Activated CD8-positive, alpha-beta memory T cell treated with anti-CD3 and anti-CD28 coated beads for 48 hours (primary cell): ENCODE measurements at places on chromosomes 5 and 9.

DNA sequence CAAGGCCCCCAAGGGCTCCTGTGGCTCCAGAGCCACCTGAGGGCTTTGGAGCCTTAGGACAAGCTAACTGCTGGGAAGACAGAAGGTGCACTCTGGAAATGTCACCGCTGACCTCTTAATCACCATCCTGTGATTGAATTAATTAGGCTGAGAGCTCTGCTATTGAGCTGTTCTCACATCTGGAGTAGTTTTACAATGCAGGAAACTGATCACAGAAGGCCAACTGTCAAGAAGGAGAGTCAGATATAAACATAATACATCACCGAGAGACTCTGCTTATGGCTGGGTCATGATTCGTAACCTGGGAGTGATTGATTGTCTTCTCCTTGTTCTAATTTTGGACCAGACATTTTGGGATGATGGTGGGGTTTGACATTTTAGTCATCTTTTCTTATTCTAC, 226.1 kb downstream of the SLIT3 start:
- no peak for DNase-seq

DNA sequence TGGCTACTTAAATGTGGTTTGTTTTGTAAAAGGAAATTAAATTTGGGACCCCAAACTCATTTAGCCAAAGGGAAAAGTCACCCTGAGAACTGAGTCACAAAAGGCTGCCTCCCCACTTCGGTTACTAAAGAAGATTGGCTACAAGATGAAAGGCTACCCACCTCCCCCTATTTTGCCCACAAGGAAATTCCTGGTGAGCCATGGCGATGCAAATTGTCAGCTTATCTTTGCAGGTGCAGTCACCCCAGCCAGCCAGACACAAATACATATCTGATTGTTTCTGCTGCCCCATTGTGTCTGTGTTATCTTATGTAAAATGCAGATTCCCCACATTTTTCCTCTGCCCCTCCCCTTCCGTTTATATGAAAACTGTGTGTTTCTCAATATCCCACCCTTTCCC, 8.9 kb downstream of the PAEP start:
- DNase-seq = no peak

GRCh38 chr9:26271495-26272122, 593.4 kb upstream of the TUSC1 start:
- no peak for DNase-seq

DNA sequence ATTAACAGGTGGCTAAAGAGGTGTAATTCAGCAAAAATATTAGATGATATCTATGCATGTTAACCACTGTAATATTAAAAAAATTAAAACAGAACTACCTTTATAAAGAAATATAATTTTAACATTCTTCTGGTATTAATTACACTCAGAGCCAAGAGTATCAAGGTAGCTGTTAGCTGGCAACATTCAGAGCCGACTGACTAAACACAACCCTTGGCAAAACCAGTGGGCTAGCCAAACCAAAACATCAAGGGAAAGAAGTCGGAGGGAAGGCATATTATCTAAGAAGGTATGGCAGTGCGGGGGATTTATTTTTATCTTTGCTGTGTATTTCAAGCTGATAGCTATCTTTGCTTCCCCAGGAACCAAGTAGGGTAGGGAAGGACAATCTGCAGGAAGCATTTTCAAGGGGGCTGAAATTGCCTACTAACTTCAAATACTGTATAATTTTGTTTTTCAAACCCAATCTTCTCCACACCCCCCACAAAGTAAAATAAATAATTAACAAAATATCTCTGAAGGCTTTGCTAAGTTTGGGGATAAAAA, 24.0 kb downstream of the ELL2 start:
- no peak for DNase-seq

DNA sequence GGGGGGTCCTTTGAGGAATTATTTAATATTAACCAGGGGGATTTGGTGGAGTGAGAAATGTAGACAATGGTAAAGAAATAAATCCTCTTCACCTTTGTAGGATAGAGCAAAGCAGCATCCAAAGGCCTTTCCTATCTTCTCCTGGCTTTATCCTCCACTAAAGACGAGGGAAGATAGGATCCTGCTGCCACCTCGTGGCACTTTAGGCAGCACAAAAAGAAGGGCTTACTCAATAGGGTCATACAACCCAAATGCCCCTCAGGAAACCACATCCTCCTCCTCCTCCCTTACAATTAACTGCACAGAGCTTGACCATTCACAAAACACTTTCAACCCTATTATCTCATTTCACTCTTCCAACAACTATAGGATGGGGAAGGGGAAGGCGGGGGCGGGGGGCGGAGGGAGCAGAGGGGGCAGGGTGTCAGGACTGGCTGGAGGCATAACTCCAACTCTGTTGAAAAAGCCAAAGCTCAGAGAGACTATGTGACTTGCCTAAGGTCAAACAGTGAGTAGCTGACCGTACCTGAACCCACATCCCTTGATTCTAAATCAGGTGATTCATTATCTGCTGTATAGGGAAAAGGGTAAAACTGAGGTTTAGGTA, 45.4 kb upstream of the MYOT start:
- no peak for DNase-seq

- no peak for DNase-seq
These were observed 16.2 kb upstream of the DIRAS2 start for GRCh38 chr9:90658783-90659182.

DNA sequence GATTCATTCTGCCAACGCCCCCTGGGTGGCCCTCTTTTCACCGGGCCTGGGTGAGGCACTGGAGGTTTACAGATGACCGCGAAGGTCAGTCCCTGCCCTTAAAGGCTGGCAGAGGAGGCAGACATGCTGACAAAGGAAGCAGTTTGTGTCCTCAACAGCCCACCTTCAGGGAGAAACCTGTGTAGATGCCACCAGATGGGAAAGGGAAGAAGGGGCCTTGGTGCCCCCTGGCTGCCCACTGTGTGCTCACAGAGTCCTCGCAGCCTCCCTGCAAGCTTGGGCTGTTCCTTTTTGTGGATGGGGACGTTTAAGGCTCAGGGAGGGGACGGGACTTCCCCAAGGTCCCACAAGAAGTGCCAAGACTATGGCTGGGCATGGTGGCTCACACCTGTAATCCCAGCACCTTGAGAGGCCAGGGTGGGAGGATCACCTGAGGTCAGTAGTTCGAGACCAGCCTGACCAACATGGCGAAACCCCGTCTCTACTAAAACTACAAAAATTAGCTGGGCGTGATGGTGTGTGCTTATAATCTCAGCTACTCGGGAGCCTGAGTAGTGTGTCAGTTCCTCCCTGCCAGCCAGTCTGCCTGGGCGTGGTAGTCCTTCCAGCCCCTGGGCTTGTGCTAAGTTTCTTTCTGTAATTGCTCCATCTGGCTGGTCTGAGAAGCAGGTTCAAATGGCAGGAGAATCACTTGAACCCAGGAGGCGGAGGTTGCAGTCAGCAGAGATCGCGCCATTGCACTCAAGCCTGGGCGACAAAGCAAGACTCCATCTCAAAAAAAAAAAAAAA, 36.2 kb downstream of the NEK6 start:
- no peak for DNase-seq

DNA sequence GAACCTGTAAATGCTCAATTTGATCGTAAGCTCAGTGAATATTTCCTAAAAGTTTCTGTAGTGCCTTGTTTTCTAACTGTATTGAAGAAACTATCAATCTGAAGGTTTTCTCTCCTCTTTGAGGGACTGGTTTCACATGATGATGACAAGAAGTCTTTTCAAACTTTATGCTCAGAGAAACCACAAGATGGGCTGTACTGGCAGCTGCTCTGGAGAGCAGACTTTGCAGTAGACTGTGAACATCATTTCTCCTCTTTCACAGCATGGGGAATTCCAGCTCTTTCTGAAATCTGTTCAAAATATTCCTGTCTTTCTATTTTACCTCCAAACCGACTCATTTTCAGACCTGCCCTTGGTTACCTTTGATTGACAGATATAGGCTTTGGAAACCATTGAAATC, 194.4 kb downstream of the IZUMO3 start:
- DNase-seq = no peak

DNA sequence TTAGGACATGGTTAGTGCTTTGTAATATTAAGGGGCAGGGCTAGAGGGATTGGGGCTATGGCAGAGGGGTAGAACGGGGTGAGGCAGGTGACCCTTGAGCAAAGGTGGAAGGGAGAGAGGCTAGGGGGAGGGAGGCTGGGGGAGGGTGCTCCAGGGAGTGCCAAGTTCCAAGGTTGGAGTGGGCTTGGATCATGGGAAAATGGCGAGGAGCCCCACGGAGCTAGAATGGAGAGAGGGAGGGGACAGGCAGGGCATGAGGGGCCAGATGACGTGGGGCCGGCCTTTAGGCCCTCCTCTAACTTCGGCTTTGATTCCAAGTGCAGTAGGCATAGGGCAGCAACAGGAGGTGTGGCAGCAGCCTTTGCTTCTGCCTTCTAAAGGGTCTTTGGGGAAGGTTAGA, 171.8 kb upstream of the PANK3 start:
- no peak for DNase-seq

- no peak for DNase-seq
These were observed 861 bp downstream of the MTX3 start for GRCh38 chr5:79990205-79990597.

DNA sequence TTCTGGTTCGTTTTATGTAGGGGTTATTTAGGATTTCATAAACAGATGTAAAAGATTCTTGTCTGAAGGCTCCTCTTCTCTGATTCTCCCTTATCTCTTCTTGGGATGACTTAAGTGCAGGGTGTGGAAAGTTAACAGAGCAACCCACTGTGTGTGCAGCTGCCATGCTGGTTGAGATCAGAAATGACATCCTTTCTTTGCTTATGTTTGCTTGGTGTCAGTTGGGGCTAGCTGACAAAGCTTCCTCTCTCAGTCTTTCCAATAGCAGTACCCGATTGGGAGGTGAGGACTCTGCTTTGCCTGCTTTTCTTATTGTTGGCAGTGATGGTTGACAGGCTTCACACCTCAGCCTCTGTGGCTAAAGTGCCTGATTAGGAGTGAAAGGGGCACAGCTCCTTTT, 26.5 kb downstream of the OGN start:
- DNase-seq = no peak

- DNase-seq = no peak
These were observed 2.4 kb downstream of the ATG12 start for GRCh38 chr5:115838885-115839518.

DNA sequence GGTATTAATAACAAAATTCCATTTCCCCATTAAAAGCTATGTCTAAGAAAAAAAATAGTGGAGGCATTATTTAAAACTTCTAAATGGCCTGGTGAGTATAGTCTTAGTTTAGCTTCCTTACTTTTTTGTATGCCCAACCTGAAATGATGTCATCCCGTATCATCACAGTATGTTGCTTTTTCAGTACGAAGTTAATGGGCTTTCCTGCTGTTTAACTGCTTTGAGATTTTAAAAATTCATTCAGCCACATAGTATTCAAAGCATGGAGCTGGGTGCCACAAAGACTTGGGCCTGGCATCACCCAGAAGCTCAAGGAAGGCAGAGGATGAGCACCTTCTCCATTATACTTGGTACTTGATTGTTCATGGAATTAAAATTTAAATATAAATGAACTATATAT, 7.4 kb downstream of the F2RL2 start:
- DNase-seq = no peak

DNA sequence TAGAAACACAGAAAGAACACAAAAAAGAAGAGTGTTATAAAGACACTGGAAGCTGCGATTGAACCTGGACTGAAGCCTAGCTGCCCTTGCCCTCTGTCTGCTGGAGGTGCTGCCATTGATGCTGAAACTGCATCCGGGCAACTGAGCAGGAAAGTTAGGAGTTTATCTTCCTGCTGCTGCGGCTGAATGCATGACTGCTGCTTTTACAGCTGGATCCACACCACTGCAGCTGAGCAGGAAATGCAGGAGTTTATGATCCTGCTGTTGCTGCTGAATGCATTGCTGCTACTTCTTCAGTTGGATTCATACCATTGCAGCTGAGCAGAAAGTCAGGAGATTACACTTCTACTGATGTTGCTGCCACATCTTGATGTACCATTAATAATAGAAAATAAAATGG, 21.8 kb upstream of the JAKMIP2 start:
- DNase-seq = no peak

DNA sequence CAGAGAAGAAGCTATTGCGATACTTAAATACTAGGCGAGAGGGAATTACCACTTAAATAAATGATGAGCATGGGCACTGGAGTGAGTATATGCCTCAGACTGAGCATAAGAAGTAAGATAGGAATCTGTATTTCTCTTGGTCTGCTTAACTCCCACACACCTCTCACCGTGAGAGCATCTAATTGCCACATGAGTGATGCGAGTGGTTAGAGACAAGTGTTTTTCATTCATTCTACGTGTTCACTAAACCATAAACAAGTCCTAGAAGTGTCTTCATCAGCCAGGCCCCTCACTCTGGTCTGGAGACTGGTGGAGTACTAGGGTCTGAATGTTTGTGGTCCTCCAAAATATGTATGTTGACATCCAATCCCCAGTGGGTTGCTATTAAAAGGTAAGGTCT, 150.2 kb upstream of the SLC12A2 start:
- DNase-seq = no peak
